ENCODE measurements at places on chromosomes 13 and 19. TPM values are rescaled to one million over a fixed set of nuclear protein-coding genes. Genes with fewer than 3 reads are reported as not detected.
A peak's percentile ranks its signal among the peaks of the same experiment; 100 is the strongest.

DNA sequence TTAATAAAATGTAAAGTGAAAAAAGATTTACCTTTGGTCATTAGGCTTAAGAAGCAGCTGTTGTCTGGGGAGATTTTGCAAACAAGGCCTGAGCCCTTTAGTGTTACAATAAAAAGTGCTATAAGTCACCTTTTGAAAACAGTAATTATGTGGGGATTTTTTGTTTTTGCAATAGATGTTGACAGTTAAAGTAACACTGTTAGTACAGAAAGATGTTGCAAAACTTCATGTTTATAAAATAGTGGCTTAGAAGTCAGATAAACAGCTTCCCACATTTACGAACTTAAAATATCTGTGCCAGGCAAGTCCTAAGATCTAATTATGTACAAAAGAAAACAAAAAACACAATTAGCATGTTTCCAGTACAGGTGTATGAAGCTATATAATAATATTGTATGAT lies 138.0 kb upstream of the IRS2 start:
- H3K4me1 ChIP-seq: no peaks in the 10 kb centered on the region
- no peak overlapping the region for H3K4me3 ChIP-seq
- H3K27me3 ChIP-seq: no peaks in the 10 kb centered on the region
- H3K36me3 ChIP-seq: no peaks in the 10 kb centered on the region
- no peak overlapping the region for H3K27ac ChIP-seq

The PBX4 gene
- 8.3 TPM for total RNA-seq

DNA sequence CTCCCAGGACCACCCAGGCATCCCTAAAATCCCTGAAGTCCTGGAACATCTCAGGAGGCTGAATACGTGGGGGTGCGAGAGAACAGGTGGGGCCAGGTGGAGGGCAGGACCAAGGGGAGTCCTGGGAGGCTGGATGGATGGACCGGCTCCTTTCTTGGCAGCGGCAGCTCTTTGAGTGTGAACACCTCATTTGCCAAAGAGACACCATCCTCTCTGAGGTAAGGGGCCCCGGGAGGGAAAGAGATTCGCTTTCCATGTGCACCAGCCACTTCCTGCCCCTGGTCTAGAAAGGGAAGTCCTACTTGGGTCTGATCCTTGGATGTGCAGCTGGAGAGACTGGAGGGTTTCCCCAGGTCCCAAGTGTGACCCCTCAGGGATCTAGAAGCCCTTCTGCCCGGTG lies 16.2 kb downstream of the PTH2 start:
- H3K27me3 ChIP-seq: peaks cover 47% of the 10 kb centered on the region
- H3K4me3 ChIP-seq: no peak overlapping the region
- DNase-seq: no peak
- no peaks in the 10 kb centered on the region for H3K4me1 ChIP-seq

DNA sequence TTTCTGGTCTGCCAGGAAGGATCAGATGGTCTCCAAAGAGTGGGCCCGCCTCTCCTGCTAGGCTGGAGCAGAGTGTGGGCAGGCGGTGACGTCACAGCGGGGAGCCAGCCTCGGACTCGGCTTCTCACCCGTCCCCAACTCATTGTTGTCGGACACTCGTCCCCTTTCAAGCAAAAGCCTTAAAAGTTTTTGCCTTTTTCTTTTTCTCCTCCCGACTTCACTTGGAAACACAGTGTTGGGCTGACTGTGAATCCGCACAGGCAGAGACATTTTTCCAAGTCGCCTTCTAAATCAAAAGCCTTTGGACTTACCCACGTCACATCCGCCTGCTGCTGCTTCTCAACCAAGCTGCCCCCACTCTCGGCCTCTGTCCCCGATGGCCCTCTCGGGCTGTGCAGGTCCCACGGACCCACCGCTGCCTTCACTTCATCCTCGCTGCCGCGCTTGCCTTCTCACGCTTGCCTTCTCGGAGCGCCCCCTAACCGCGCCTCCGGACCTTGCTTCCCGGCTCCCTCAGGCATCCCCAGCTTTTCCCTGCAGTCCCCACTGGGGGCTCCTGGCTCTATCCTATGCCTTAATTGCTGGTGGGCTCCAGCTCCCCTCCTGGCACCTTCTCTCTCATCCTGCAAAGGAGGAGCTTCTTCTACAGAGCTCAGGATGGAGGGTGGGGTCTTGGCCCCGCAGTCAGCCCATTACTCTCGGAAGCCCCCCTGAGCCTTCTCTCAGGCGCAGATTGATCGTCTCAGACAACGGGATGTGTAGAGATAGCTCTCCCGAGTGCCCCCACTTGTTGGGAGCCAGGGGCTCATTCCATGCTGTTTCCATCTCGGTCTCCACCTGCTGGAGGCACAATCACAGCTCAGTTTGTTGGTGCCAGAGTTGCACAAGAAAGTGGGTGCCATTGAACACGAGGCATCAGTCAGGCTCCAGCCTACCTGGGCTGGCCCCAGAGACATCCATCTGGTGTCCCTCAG lies 3.9 kb upstream of the ZNF135 start:
- no peaks in the 10 kb centered on the region for H3K27me3 ChIP-seq
- peaks cover 13% of the 10 kb centered on the region for H3K4me1 ChIP-seq
- no peaks in the 10 kb centered on the region for H3K36me3 ChIP-seq
- H3K27ac ChIP-seq: peak overlapping the region; percentile 73
- no peak for DNase-seq

- peak; percentile 70 for DNase-seq
- no peaks in the 10 kb centered on the region for H3K36me3 ChIP-seq
- H3K4me1 ChIP-seq: peaks cover 14% of the 10 kb centered on the region
- no peak overlapping the region for H3K4me3 ChIP-seq
- H3K27me3 ChIP-seq: no peaks in the 10 kb centered on the region
- no peak overlapping the region for H3K27ac ChIP-seq
Measured at GRCh38 chr13:33351319-33351718, 65.8 kb upstream of the STARD13 start.

Measured in stomach (tissue), 19 donors.